ENCODE measurements at places on chromosomes 16 and 17.

- DNase-seq, result no peak
These were observed 202.1 kb upstream of the PSMD7 start for GRCh38 chr16:74094514-74094913.

DNA sequence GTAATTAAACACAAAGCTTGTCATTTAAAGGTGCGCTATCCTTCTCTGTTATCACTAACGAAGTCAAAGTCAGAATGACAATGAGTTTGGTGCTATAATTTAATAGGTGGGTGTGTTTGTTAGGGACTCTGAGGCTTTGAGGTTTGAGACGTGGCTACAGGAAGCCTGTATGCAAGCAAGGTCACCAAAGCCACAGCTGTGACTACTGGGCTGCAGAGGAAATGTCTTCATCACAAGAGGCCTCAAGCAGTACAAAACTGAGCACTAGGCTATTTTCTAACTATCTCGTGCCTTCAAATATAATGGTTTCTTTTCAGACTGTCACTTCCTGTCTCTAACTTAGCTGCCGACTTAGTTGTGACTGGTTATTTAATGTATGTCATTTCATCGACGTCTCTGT lies 141.2 kb downstream of the AATF start:
- peak; percentile 18 for DNase-seq

GRCh38 chr17:40191237-40192208 lies 14.3 kb downstream of the RAPGEFL1 start:
- DNase-seq, result no peak

GRCh38 chr16:51120730-51121347 lies 30.2 kb downstream of the SALL1 start:
- DNase-seq, result no peak

GRCh38 chr16:67969254-67970039 lies 1.0 kb upstream of the SLC12A4 start:
- DNase-seq, result no peak

- DNase-seq, result no peak
These were observed 9.7 kb upstream of the ZFP1 start for GRCh38 chr16:75138636-75139035.

All from stimulated activated CD8-positive, alpha-beta memory T cell treated with anti-CD3 and anti-CD28 coated beads, Interleukin-7, amount 100 ng/mL, for 48 hours (primary cell).